Activated CD4-positive, alpha-beta T cell treated with anti-CD3 and anti-CD28 coated beads for 24 hours (primary cell): ENCODE measurements at places on chromosomes 16 and 17.

GRCh38 chr17:48912476-48912875 lies 4.3 kb downstream of the UBE2Z start:
- no peak for DNase-seq

- peak; percentile 56 for DNase-seq
These were observed 29.3 kb downstream of the TLE7 start for GRCh38 chr16:71412270-71413160.

DNA sequence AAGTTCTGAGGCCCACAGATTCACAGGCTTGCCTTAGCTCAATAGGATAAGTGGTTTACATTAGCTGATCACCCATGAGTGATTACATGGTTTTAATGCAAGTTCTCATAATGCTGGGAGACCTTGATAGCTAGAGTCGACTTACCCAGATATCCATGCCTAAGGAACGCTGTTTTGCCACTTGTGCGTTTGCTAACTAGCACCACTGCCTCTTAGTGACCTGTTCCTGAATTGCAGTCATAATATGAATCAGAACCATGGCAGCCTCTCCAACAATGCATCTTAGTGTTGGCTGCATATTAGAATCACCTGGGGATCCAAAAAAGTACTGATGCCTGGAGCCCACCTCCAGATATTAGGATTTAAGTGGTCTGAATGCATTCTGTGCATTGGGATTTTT lies 251.1 kb upstream of the CDH5 start:
- no peak for DNase-seq

GRCh38 chr16:69917739-69918138 lies 33.4 kb upstream of the CLEC18A start:
- no peak for DNase-seq

DNA sequence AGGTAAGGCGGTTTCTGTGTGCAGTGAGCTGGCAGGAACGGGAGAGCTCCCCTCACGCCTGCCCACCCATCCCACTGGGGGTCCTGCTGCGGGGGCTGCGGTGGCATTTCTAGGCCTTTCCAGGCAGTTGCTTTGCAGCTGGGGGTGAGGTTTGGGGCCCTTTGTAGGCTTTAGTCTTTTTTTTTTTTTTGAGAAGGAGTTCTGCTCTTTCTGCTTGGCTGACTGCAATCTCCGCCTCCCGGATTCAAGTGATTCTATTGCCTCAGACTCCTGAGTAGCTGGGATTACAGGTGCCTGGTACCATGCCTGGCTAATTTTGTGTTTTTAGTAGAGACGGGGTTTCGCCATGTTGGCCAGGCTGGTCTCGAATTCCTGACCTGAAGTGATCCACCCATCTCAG lies 11.1 kb downstream of the TSC2 start:
- DNase-seq: no peak

DNA sequence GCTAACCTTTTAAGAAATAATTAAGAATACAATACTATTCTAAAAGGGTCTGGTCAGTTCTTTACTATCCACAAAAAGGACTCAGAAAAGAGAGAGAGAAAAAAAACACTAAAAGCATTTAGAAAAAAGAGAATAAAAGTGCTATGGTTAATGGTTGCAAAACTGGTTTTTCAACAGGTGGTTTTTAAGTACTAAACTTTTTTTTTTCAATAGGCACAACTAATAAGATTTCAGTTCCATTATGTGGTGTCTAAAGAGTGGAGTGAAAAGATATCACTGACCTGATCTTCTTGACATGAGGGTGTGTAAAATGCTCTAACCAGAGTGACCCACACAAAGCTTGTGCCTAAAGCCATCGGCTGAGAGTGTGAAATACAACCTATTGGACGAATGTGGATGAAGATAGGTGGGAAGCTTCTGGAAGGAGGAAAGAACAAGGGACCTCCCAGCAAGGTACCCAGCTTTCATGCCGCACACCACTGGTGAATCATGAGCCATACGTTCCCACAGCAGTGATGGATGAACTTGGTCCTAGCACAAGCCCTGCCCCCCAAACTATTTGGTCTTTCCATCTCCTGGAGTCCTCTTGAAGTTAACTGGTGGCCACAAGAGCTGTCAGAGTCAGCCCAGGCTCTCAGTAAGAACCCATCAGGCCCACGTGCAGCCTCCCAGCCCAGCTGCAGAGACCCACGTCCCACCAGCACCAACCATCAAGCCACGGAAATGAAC lies 103.0 kb downstream of the ZFHX3 start:
- DNase-seq: no peak
